ENCODE measurements at places on chromosomes 6 and 20. TPM values are rescaled to one million over a fixed set of nuclear protein-coding genes. Genes with fewer than 3 reads are reported as not detected.

ACTR5 gene
- total RNA-seq, result 1.5 TPM

DNA sequence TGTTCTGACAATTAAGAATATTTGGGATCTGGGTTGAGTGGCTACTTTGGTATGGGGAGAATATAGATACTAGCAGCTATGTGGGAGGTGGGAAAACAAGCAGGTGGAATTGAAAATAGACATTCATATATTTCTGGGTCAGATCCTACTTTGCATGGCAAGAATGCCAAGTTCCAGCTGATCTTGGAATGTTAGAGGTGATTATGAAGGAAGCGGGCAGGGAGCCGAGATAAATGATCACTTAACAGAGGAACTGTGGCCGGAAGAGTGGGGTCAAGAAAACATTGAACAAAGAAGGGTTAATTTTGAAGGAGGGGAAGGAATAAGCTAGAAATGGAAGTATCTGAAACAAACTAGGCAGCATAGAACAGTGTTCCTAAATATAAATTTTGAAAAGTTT lies 15.4 kb downstream of the PLCB1 start:
- DNase-seq, result no peak

CST7 gene
- total RNA-seq, result 1.00 TPM

DNA sequence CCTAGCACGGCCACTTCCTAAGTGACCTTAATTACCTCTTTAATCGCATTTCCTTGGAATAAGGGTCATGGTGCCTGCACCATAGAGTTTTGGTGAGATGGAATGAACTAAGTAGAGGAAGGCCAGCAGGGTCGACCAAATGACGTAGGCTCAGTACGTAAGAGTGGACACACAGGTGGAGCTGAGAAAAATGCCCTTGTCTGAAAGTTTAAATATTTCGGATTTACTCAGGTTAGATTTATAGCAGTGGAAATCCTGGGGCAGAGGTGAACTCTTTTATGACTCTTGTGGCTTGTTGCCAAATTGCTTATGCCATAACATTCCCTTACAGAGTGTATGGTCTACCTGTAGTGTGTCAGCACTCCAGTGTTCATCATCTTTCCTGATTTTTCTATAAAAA lies 23.6 kb upstream of the BTBD3 start:
- DNase-seq, result no peak

DNA sequence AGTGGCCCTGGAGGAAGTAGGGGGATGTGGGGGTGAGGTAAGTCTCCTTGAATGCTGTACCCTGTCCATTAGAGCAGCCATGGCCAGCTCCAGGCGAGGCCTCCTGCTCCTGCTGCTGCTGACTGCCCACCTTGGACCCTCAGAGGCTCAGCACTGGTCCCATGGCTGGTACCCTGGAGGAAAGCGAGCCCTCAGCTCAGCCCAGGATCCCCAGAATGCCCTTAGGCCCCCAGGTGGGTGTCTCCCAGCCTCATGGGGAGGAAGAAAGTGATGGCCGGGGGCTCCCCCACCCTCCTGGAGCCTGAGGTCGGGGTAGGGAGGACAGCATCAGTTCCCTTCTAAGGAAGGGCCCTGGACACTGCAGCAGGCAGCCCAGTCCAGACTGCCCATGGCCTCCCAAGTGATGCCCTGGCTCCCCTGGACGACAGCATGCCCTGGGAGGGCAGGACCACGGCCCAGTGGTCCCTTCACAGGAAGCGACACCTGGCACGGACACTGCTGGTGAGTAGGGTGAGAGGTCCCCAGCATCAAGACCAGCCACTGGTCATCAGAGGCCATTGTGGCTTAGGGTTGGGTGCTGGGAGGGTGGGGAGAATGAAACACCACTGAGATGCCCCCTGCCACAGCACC lies 1.0 kb downstream of the GNRH2 start:
- no peak for DNase-seq

HRH3 gene
- not detected for total RNA-seq

FOXA2 gene
- not detected for total RNA-seq

DNA sequence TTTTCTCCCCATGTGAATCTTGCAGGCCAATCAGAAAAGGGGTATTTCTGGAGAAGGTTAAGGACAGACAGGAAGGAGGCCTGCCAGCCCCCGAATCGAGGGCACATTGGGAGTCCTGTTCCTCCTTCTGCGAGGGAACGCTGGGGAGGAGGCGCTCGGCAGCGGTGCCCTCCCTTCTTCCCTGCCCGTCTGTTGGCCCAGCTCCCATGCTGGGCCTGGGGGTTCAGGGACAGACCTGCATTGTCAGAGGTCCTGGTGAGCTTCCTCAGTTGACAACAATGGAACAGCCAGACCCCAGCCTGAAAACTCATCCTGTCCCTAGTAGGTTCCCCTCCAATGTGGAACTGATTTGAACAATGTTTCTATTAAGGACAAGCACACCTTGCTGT lies 15.1 kb upstream of the SYNJ2 start:
- no peak for DNase-seq

COL9A3 gene
- 1.8 TPM for total RNA-seq

- DNase-seq, result no peak
These were observed 113.5 kb upstream of the HDAC2 start for GRCh38 chr6:114084327-114084890.

SGK2 gene
- 0.89 TPM for total RNA-seq

Measured in heart right ventricle (tissue), 16 donors.